ENCODE measurements at places on chromosomes 1 and 21.

DNA sequence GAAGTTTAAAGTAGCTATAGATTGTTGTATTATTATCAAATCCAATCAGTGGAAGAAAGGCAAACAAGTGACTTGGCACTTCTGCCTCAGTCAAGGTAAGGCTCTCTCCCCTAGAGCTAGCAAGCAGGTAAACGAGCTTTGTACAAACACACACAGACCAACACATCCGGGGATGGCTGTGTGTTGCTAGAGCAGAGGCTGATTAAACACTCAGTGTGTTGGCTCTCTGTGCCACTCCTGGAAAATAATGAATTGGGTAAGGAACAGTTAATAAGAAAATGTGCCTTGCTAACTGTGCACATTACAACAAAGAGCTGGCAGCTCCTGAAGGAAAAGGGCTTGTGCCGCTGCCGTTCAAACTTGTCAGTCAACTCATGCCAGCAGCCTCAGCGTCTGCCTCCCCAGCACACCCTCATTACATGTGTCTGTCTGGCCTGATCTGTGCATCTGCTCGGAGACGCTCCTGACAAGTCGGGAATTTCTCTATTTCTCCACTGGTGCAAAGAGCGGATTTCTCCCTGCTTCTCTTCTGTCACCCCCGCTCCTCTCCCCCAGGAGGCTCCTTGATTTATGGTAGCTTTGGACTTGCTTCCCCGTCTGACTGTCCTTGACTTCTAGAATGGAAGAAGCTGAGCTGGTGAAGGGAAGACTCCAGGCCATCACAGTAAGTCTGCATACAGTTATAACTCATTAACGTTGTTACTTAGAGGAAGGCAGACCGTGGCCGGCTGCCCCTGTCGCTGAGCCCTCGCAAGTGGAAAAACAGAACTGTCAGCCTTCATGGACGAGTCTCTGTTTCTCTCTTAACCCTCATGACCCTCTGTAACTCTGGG, at the start of gene PALMD:
Gene PALMD (plus strand): TSS at position 415 of the 833 bp plus-strand sequence. CDS start 205 bp downstream, at position 620.
- no peak for DNase-seq

DNA sequence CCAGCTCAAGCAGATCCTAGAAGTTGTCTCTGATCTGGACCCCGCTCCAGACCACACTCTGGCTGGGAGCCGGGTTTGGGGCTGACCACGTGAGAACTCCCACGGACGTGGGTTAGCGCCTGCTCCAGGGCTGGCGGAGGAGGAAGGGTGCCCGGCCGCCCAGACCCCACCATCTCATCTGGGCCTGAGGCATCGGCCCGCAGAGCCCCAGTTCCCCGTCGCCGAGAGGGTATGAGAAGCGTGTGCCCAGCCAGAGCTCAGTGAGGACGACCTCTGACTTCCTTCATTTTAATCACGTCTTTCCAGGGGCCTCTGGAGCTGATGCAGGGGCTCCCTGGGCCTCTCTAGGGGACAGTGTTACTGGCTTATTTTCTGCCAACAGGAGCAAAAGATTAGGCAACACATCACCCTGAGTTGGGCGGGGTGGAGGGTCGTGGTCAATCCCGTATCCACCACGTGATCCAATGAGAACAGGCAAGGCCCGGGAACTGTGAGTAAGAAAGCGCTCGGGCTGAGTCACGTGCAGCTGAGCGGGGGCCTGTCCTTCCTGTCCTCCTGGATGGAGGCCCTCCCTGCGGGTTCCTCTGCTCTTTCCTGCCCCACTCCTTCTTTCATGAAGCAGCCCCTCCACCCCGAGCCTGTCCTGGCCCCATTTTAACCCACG, 81.1 kb downstream of the SIK1 start:
- DNase-seq: no peak

GRCh38 chr1:15830258-15830657, 17.2 kb upstream of the SPEN start:
- no peak for DNase-seq

GRCh38 chr1:55140546-55140983, 74.6 kb downstream of the USP24 start:
- DNase-seq: peak; percentile 52

GRCh38 chr1:97764991-97765390, 155.8 kb downstream of the DPYD start:
- no peak for DNase-seq

- DNase-seq: no peak
These were observed 142.0 kb downstream of the AJAP1 start for GRCh38 chr1:4796161-4797015.

DNA sequence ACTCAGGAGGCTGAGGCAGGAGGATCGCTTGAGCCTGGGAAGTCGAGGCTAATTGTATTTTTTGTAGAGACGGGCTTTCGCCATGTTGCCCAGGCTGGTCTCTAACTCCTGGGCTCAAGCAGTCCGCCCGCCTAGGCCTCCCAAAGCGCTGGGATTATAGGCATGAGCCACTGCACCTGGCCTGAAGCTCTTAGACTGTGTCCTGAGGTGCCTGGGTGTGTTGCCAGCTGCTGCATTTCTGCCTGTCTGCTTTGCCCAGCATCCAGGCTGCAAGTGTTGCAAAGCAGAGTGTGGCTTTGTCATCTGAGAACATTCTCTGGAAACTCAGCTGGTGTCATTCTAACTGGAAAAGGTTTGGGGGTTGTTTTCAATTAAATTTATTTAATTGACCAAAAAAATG, 105.0 kb downstream of the HUNK start:
- no peak for DNase-seq

All from NCI-H1092 (cell line).